ENCODE measurements at places on chromosomes 6 and 20.

GRCh38 chr20:23604306-23604705, 1.4 kb downstream of the CST9 start:
- no peak for DNase-seq

GRCh38 chr6:134956676-134957075, 6.8 kb upstream of the ALDH8A1 start:
- no peak for DNase-seq

DNA sequence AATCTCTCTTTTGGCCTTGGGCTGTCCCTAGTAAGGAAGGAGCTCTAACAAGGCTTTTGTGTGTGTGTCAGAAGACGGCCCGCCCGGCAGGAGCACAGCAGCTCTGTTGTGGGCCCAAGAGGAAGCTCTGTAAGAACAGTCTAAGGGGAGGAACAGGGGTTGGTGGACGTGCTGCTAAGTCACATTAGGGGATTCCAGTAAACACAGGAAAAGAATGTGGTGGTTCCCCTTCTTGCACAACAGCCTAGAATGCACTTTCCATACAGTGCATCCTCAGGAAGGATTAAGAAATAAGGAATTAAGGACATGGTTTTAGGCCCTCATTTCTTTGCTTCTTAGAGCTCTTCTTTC, 114.5 kb downstream of the RNF144B start:
- DNase-seq, result no peak

DNA sequence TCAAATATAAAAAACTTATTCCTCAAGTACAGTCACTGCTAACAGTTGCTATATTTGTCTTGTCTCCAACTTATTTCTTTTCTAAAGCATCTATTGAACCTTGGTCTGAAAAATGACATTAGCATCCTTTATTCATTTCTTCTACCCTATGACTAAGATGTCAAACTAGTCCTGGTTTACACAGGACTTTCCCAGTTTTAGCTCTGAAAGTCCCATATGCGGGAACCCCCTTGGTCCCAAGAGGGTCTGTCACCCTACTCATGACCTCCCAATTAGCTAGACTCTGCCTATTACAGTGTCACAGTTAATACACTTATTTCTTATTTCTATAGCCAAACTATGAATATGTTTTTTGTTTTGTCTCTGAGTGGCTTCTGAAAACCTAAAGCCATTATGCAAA, 37.1 kb downstream of the PLEKHG1 start:
- no peak for DNase-seq

- no peak for DNase-seq
Observed at GRCh38 chr6:164208371-164208770, 793.9 kb downstream of the QKI start.

- no peak for DNase-seq
Observed at GRCh38 chr6:148878683-148879082, 131.9 kb downstream of the UST start.

- no peak for DNase-seq
Observed at GRCh38 chr6:166420351-166420750, 37.6 kb upstream of the MPC1 start.

- DNase-seq, result no peak
Observed at GRCh38 chr6:13216236-13217014, 111.9 kb downstream of the TBC1D7 start.

- DNase-seq, result no peak
Observed at GRCh38 chr6:28658475-28659249, 133.0 kb downstream of the GPX5 start.

DNA sequence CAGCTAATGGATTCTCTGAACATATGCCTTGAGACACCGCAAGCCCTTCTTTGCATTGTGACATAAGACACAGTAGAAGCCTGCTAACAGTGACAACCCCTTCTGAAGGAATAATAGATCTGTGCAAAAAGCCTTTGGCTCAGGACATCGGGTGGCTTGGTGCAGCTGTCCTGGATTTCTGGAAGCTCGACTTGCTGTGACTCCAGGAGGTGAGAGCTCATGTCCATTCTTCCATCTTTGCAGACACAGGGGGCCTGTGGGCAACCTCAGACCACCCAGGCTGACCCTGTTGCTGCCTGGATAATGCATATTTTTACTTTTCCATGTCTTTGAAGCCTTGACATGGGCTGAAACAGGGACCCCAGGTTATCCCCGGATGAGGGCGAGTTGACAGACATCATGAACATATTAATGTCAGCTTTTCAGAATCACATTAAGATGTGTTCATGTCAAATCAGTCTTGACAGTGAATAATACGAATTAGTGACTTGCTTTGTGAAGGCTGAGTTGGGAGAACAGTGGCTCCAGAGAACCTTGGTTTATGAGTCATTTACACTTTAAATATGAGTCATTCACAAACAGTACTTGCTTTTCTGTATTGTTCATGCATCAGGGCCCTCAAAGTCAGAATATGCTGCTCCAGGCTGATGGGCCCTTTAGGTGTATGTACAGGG, 66.8 kb upstream of the IYD start:
- DNase-seq, result no peak

DNA sequence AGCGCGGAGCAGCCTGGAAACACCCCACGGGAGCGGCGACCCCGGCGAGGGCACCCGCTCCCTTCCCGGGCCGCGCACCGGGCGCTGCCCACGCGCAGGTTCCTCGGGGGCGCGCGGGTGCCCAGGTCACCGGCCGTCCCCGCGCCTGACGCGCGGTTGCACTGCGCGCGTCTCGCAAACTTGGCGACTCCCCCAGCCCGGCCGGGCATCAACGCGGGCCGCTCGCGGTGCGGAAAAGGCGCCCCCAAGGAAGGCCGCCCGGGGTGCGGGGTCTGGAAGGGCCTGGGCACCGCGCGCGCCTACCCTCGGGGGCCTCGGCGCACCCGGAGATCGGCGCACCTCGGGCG, 555 bp upstream of the ZBTB46 start:
- no peak for DNase-seq

DNA sequence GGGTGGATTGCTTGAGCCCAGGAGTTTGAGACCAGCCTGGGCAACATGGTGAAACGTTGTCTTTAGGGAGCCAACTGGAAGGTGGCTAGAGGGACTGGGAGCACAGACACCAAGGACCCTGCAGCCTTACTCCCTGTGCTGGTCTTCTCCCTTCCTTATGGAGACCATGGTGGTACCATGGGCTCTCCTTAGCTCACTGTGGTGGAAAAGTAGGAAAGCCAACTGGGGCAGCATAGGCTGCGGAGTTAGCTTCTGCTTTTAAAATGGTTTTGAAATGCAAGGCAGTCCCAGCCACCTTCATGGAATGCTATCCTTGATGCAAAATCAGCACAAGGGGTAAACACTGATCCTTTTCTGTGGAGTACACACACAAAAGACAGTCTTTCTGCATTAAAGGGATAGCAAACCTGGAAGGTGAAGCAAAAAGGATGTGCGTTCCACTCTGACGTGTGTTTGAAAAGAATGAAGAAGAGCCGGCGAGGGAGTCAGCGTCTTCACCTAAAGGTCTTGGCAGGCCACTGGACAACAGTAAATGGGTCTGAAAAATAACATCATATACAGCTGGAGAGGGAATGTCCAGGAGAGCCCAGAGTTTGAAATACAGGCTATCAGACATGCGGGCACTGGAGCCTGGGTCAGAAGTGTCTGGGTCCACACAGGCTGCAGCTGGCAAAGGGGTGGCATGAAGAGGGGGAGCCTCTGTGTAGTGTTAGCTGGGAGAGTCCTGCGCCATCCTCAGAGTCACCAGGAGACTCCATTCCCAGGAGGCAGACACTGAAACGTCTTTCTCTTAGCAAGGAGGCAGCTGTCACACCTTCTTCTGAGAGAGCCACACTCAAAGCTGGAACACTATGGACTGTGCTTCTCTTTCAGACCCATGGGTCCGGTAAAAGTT, 58.5 kb downstream of the GPR6 start:
- no peak for DNase-seq

- no peak for DNase-seq
Observed at GRCh38 chr20:19767070-19767469, 9.0 kb downstream of the RIN2 start.

GRCh38 chr20:54067606-54068174, 2.7 kb downstream of the BCAS1 start:
- DNase-seq, result no peak

DNA sequence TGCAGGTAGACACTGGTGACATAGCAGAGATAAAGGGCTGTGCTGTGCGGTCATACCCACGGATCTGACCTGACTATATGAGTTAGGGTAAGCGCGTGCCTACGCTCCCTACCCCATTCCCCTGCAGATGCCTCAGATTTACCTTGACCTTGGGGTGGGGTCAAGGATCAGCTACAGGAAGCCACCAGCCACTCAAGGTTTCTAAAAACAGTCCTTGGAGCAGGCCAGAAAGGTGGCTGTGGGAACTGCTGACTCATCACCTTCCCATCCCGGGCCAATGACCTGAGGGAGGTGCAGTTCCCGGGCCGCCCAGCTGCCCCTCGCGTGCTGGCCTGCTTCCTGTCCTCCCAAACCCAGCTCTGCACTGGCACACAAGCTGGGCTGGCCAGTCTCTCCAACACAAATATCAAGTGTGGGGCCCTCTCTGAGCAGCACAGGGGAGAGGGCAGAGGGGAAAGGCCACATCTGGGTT, 23.0 kb downstream of the KCNK5 start:
- DNase-seq, result no peak

- DNase-seq, result no peak
Observed at GRCh38 chr6:116385459-116385802, 14.7 kb downstream of the DSE start.

DNA sequence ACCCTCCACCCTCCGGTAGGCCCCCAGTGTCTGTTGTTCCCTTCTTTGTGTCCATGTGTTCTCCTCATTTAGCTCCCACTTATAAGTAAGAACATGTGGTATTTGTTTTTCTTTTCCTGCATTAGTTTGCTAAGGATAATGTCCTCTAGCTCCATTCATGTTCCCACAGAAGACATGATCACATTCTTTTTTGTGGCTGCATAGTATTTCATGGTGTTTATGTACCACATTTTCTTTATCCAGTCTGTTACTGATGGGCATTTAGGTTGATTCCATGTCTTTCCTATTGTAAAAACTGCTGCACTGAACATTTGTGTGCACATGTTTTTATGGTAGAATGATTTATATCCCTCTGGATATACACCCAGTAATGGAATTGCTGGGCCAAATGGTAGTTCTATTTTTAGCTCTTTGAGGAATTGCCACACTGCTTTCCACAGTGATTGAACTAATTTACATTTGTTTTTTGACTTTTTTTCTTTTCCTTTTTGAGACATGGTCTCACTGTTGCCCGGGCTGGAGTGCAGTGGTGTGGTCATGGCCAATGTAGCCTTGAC, 4.5 kb downstream of the KPNA5 start:
- DNase-seq, result no peak

DNA sequence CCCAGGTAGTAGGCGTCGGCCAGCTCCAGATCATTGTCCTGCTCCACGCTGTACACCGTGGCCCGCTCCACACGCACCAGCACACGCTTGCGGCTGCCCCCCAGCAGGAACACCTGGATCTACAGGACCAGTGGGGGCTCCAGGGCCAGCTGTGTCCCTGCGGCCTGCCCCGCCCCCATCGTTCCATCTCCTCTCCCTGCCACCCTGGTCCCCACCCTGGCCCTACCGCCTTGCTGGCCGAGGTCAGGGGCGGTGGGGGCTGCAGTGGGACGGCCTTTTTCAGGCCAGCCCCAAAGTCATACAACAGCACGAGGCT, 9.8 kb downstream of the ADRM1 start:
- DNase-seq, result no peak

GRCh38 chr6:12311106-12311505, 20.9 kb downstream of the EDN1 start:
- DNase-seq, result no peak

DNA sequence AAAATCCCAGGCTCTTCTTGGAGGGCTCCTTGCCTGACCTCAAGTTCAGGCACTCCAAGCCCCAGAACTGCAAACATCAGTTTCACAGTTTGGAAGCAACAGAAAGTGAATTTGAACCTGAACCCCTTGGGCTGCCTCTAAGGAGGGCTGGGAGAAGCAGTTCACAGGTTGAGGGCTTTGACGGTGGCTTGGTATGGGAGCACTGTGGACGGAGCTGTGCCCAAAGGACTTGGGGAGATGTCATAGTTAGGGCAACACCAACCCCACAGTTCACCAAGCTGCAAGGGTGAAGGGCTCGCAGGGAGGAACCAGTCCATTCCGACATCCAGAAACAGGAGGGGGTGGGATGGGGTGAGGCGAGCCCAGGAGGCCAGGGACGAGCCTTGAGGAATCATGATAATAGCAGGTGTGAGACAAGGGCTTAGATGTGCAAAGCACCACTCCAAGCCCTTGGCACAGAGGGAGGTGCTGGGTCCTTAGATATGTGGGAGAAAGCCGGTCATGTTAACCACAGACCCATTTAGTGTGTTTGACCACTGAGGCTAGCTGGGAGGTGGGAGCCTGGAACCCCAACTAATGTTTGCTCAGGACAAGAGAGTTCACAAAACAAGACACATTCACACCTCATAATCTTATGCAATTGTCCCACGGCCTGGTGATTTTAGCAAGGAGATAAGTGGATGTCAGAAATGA, 4.3 kb downstream of the CEBPB start:
- no peak for DNase-seq

- DNase-seq, result no peak
Observed at GRCh38 chr6:24797596-24798216, 1.0 kb downstream of the ARMH2 start.

- no peak for DNase-seq
Observed at GRCh38 chr6:134979142-134979541, 29.2 kb upstream of the ALDH8A1 start.

- DNase-seq, result no peak
Observed at GRCh38 chr6:48472091-48472490, 361.1 kb upstream of the PTCHD4 start.

- DNase-seq, result no peak
Observed at GRCh38 chr20:8783734-8784133, 285.2 kb upstream of the PLCB4 start.

GRCh38 chr20:23094927-23095326, 8.8 kb upstream of the CD93 start:
- DNase-seq, result no peak

GRCh38 chr6:143087856-143088255, 27.2 kb downstream of the AIG1 start:
- no peak for DNase-seq

- no peak for DNase-seq
Observed at GRCh38 chr6:9233686-9234085, 798.3 kb upstream of the SLC35B3 start.

DNA sequence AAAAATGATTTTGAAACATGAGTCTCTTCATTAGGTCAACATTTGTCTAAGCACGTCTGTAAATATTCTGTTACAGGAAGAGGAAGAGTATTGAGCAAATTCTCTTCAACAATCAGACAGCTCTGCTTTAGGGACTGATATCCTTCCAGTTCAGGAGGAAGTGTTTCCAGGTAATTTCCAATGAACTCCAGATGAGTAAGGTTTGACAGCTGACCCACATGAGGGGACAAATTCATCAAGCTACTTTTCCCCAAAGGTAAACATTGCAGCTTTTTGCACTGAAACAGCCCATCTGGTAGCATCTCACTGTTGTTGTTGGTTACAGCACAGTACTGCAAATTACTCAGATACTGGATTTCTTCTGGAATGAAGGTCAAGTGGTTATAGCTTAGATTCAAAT, 18.1 kb downstream of the ENPP1 start:
- no peak for DNase-seq

GRCh38 chr20:48295445-48295903, 510.2 kb upstream of the SULF2 start:
- no peak for DNase-seq
